ENCODE measurements at places on chromosomes 7 and 10.

- no peak for DNase-seq
Observed at GRCh38 chr7:44281811-44282600, 43.4 kb downstream of the CAMK2B start.

DNA sequence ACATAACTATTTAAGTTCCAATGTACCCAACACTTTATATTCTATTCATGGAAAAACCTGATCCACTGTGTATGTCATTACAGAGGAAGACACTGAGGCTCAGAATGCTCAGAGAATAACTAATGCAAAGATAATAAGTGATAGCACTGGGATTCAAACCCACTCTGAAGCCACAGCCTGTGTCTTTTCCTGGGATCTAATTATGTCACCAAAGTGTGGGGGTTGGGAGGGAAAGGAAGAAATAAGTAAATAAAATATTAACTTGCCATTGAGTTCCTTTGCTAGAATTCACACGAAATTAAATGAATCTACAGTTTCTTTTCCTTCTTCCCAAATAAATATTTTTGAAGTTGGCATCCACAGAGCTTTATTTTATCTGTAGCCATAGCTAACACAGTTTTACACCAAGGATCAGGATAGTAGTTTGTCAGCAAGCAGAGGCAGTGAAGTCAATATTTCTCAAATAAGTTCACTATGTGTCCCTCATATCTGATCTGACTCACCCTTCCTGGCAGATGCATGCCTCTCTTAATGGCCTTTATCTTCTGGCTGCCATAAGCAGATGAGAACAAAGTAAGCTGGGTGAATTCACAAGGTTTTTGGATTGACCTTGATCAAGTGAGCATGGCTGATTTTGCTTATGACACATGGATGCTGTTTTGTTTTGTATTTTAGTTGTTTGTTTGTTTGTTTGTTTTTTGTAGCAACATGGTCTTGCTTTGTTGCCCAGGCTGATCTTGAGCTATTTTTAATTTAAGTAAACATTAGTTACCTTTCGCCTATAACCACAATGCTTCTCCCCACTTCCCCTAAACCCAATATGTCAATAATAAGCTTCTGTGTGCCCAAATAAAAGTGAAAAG is 6.3 kb downstream of the RAPGEF5 start:
- no peak for DNase-seq

- DNase-seq: no peak
Observed at GRCh38 chr7:92149736-92150239, 15.5 kb upstream of the CYP51A1 start.

DNA sequence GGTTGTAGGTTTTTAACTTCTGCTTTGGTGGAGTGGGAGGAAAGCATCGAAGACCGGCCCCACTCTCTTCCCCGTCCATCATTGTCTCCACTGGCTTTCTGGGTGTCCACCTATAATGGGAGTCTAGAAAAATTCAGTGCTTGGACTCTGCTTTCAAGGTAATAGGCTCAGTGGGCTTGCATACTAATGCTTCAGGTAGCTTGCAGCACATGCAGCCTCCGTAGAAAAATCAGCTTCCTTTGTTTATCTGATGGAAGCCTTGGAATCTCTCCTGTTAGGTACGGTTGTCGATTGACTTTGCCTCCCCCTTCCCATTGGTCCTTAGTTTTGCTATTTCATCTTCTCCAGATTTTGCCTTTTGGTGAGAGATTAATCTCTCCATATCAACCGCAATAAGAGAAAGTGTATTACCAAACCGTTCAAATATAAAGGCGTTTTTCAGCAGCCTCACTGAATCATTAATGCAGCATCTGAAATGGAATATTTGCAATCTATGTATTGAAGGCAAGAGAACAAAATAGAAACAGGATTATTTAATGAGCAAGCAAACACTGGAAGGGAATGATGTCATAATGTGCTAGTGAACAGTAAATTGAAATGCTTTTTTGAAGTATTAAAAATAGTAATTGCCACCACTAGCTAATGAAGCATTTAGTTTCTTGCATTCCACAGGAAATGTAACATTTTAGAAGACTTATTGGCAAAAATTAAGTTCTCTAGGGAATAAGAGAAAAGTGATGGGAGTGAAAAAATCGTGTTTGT is 944 bp downstream of the AVL9 start:
- DNase-seq: no peak

DNA sequence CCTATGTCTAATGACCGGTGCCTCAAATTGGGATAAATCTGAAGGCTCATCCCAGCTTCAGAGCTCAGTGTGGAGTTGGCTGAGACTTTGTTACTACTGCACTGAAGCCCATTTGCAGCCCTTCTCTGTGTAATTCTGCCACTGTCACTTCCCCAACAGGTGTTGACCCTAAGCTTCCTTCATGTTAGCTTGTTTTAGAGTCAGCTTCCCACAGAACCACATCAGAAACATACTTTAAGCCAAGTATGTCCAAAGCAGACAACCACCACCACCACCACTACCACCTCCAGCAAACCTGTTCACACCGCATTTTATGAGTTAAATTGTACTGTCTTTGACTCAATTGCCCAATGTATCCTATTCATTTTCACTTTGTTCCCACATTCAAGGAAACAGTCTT is 25.2 kb upstream of the GNAT3 start:
- DNase-seq: no peak

GRCh38 chr10:89296220-89296648 is 5.6 kb upstream of the IFIT2 start:
- no peak for DNase-seq

DNA sequence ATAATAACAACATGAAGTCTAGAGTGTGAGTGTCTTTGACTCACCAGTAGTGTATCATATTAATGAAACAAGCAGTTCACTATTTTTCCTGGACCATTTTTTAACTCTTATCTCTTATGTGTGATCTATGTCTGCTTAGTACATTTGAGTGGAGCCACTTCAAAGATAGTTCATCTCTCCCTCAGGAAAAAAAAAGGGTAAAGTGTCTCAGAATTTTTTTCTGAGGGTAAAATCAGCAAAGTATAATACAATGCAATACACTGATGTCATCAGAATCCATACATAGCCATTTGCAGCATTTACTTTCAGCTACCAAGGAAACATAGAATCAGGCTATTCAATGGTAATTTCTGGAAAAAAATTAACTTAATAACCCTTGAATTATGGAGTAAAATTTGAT is 706.7 kb downstream of the DNAJB9 start:
- no peak for DNase-seq

DNA sequence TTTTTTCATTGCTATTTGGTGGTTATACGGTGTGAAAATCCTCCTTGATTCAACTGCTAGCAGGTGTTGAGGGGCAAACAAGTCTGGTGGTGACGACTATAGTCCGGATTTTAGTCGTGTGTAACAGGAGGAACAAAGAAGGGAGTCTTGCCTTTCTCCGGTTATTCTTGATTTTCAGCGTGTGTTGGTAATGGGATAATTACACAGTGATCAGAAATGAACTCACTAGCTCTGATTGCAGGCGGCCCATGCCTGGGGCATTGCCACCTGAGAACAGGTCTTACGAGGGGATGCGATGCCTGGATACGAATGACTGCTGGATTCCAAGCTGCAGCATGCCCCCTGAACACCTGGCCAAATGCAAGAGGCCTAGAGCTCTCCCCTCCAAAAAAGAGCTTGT is 72.8 kb downstream of the CAMK1D start:
- no peak for DNase-seq

DNA sequence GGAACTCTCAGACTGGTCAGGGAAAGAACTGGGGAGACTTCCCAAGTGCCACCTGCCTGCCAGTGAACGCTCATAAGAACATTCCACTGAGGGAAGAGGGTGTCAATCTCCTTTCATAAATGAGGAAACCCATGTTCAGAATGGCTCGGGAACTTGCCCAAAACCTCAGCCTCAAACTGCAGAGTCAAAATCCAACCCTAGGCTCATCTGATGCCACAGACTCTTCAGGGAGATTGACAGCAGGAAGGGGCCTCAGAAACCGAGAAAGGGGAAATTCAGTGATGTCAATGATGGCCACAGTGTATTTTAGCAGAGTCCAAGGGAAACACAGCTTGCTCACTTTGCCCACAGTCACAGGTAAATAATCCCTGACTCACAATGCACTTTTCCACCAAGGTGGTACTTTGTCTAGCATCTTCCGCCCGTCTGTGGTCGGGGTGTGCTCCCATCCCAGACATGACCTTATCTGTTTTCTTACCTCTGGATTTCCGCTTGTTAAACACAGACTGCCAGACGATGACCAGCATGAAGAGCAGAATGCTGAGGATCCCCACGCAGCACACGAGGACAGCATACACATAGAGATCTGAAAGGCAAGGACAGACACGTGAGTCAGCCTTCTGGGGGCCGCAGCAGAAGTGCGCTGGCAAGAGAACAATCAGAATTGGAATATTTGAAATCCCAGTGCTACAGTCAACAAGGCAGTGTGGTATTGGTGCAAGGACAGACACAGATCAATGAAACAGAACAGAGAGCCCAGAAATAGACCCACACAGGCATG is 38.4 kb downstream of the VSTM4 start:
- peak; percentile 2 for DNase-seq

DNA sequence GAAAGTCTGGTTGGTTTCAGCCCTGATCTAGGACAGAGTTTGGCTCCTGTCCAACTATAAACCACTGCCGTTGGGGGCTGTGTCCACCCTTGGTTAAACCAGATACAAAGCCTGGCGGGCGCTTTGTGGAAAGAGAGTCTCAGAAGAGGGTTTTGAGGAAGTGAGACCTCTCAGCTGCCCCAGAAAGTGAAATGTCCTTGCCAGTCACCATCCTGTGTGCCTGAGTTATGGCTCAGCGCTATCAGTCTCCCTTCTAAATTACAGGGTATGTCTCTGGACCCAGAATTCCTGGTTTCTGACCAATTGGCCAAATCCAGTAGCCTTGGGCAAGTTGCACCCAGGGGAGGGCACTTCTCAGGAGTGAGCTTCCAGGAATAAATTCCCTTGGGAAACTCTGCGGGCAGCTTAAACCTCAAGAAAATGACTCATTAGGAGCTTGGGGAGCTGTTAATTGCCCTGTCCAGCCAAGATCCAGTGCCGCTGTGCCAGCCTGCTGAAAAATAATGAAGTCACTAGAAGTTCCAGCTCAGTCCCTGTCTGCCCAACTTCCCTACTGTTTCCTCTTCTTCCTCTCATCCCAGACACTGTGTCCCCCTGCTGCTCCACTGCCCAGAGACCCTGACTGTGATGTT is 66.7 kb upstream of the PDZD8 start:
- no peak for DNase-seq

GRCh38 chr7:110645060-110645459 is 445.9 kb upstream of the LRRN3 start:
- DNase-seq: no peak

DNA sequence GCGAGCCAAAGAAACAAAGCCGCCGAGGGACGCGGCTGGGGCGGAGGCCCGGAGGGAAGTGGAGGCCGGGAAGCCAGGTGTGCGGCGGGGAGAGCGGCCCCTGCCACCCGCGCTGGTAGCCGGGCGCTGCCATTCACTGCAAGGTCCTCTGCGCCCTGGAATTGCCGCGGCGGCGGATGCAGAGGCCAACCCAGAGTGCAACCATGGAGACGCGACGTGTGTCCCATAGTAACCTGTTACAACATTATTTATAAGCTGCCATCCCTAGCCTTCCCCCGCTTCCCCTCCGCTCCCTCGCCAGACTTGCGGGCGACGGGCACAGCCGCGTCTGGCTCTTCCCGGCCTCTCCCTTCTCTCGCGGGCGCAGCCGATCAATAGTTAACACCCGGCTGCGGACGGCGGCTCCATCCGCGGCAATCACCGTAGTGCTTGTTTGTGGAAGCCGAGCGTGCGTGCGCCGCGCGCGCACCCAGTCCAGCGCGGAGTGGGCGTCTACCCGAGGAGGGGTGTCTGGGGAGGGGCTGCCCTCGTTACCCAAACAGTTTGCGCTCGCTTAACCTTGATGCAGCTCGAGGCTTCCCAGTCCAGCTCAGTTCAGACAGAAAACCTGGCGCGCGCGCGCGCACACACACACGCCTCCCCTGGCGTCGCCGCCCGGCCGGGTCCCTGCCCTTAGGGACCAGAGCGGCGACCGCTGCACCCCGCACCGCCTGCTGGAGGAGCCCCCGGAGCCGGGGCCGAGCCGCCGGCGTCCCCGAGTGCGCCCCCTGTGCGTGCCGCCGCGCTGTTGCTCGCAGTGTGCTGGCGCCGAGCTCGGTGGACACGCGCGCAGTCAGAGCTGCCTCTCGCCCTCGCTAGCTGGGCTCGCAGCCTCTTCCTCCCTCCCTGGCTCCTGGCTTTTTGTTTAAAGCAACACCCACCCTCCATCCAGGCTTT is 165.4 kb upstream of the DPP6 start:
- no peak for DNase-seq

DNA sequence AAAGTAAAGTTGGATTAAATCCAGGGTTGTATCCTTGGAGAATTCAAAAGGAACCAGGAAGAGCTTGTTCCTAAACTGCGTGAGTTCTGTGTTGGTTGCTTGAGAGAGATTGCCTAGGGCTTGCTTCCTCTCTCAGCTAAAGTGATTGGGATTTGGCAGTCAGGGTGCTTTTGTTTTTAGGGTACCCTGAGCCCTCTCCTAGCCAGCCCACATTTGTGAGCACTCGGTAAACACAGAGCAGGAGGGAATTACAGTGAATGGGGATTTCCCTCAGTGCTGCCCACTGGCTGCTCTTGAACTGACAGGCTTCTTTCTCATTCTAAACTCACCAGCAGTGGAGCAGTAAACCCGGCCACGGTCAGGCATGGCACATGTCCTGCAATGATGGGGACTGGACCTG is 146.9 kb downstream of the TPST1 start:
- DNase-seq: no peak

DNA sequence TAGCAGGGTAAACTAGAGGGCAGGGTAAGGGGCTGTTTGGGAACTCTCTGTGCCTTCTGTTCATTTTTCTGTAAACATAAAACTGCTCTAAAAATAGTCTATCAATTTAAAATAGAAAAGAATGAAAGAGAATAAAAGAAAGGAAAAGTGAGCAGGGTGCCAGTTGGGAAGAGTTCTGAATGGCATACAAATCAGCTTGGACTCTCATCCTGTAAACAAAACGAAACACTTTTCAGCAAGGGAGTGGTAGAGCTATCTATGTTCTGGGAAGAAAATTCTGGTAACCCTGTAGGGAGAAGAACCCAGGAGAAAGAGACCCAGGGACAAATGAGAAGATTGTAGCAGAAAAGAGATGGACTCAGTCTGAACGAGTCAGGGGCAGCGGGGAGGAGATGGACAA is 24.6 kb downstream of the SCRN1 start:
- no peak for DNase-seq

DNA sequence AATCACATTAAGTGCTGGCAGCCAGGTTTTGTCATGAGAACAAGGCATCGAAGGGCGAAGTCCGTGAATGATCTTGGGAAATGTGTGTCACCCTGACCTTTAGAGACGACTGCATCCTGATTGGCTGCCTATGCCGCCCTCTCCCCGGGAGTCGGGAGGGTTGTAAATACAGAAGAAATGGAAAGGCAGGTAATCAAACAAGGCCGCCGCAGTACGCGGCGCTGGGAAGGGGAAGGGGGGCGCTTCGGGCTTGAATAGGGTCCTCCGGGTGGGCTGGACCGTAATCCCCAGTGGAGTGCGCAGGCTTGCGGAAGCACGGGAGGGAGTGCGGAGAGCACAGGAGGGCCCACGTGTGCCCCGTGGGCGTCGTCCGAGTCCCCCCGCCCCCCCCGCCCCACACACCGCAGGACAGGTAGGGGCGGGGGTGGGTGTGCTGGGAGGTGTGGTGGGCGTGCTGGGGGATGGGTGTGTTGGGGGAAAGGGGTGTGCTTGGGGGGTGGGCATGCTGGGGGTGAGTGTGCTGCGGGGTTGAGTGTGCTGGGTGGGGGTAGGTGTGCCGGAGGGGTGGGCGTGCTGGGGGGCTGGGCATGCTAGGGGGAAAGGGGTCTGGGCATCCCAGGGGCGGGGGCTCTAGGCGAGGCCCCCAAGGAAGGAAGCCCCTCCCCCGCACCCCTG is 169.4 kb downstream of the ARHGAP12 start:
- peak; percentile 67 for DNase-seq

- no peak for DNase-seq
Observed at GRCh38 chr10:125257521-125258108, 97.3 kb upstream of the CTBP2 start.

GRCh38 chr7:38385682-38386081 is 112.2 kb upstream of the TARP start:
- DNase-seq: no peak

All from progenitor cell of endocrine pancreas (in vitro differentiated cells).